ENCODE measurements at places on chromosomes 1 and 21.

DNA sequence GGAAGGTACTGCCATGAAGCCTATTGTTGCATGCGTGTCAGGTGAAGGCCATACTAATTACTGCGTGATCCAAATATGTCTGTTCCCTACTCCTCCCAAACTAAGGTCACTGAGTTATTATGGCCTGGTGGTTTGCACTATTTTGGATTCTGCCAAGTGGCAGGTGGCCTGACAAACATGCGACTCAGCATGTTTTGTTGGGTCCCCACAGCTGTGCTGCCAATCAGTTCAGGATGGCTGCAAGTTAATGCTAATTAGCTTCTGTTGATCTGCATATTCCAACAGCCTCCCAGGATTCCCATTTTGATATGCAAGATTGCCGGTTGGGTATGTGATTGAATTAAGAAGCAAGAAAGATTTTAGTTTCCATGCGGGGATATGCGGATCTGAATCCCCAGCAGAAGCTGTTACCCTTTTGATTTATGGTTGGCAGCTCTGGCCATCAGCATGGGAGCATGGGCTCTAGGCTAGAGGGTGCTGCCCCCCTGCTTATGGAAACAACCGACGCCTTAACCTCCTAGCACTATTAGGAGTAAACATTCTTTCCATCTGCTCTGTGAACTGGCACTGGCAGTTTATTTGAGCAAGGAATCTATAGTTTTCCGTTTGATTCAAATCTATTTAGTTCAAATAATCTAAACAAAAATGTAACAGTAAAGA lies 429.8 kb upstream of the C1orf87 start:
- DNase-seq = no peak

DNA sequence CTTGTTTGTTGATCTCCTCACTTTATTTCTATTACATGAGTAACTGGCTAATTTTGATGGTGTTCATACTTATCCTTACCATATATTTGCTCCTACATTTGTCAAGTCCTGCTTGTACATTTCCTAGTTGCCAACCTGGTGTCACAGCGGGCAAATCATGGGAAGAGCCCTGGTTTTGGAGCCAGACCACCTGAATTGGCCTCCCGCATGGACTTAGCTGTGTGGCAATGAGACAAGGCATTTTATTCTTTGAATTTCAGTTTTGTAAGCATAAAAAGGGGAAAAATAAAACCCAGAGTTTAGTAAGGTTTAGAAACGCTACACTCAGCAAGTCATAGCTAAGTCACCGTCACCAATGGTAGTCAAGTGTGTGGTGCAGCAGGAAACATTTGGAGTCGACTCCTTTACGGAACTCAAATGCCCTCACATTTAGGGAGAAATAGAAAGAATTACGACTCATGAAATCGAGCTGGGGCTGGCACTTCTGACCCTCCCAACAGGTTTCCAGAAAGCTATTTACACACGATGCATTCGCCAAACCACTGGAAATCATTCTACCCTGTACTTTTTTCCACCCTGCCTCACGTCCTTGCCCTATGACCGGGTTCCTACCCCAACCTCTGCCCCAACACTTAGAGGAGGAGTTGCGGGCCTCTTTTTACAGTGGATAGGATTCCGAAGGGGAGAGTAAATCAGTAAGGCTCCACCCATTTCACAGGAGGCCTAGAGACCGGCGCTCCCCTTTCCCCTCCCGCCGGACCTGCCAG lies 492 bp upstream of the PGM1 start:
- peak; percentile 19 for DNase-seq

DNA sequence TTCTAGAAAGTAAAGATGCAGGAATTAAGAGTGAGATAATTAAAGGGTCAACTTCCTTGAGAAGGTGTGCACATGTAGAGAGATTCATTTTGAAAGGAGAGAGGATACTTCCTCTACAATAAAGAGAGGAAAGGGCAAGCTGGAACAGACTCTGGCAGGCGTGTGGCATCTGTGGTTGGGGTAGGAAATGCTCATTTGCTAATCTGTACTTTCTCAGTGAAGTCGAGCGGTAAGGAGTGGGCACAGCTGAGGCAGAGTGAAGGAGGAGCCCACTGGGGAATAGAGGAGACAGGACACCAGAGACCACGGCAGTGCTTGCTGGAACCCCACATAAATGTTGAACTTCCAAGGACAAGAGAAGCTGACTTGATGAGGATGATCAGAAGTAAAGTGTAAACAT lies 49.1 kb downstream of the PCSK9 start:
- DNase-seq = no peak

- DNase-seq = no peak
Observed at GRCh38 chr1:55468142-55468795, 253.1 kb upstream of the USP24 start.

- DNase-seq = no peak
Observed at GRCh38 chr1:33074193-33074945, 6.6 kb upstream of the AZIN2 start.

DNA sequence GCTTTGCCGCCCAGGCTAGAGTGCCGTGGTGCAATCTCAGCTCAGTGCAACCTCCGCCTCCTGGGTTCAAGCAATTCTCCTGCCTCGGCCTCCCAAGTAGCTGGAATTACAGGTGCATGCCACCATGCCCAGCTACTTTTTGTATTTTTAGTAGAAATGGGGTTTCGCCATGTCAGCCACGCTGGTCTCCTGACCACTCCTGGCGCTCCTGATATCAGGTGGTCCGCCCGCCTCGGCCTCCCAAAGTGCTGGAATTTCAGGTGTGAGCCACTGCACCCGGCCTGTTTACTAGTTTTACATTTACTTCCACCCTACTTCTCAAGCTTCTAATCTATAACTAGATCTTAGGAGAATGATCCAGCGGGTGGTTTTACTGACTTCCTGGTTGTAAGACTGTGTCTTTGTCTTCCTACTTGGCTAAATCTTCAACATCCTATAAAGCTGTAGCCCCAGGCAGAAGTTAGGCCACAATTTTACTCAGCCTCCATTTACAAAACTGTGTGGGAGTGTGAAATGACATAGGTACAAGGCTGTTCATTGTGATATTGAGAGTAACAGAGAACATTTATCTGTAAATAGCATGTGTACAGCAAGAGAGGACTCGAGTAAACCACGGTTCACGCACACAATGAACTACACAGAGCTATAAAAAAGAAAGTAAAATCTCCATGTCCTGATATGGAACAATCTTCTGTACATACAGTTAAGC lies 9.6 kb upstream of the POU2F1 start:
- no peak for DNase-seq

DNA sequence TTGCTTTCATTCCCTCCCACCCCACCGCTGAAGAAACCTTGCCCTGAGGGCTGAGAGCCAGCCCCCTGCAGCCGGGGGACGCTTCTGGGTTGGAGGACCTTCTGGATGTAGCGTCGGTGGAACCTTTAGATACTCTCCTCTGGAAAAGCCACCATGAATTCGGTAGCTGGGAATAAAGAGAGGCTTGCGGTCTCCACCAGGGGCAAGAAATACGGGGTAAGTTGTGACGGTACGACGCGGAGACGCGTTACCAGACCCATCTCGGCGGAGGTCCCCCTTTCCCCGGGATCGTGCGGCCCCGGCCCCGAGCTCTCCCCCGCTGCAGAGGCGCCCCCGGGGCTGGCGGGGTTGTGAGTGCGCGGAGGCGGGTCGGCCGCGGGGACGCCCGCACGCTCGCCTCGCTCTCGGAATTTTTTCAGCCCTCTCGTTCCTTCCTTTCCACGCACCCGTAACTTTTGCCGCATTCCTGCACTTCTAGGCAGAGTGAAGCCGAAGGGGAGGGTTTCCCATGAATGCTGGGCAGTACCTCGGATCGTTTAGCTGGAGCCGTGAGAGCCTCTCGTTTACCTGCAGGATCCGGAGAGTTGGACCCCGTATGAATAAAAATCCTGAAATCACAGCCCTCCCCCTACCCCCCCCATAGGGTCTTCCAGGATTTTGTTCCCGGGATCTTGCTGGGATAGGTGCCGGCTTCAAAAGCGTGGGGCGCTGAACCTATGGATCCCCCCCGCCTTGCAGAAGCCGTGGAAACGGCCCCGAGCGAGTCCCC lies 671 bp downstream of the KIF26B start:
- DNase-seq = no peak

DNA sequence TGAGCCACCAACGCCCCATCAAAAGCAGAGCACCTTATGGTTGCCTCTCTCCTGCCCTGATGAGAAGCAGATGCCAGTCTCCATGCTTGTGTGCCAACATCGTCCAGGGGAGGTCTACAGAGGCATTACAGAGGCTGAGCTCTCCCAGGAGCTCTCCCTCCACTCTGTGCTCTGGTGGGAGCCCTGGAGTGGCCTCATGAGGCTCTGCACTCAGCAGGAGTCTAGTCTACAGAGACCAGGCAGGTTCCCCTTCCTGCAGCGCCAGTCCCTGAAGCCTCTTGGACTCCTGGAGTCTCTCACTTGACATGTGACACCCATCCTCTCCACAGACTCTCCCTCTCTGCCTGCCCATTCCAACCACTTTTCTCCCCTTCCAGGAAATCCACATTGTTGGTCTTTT lies 3.4 kb downstream of the DCST1 start:
- no peak for DNase-seq

GRCh38 chr1:236663934-236664333 lies 22.4 kb upstream of the ACTN2 start:
- no peak for DNase-seq

- DNase-seq = peak; percentile 9
Observed at GRCh38 chr1:227729881-227730629, 5.0 kb downstream of the JMJD4 start.

DNA sequence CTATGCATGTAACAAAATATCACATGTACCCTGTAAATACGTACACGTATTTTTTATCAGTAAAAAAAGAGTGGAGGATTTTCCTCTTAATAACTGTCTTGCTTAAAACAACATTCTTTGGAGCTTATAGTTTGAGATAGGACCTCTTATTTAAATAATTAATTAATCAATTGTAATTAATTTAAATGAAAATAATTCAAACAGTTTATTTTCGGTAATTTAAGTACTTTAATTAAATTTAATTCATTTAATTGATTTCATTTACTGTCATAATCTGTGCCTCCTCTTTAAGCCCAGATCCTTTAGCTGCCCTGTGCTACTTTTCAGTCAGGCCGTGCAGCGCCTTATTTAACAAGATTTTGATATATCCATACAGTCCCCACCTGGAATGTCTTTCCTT lies 427.0 kb downstream of the HLX start:
- DNase-seq = no peak

- no peak for DNase-seq
Observed at GRCh38 chr21:38992737-38993136, 187.0 kb downstream of the ETS2 start.

DNA sequence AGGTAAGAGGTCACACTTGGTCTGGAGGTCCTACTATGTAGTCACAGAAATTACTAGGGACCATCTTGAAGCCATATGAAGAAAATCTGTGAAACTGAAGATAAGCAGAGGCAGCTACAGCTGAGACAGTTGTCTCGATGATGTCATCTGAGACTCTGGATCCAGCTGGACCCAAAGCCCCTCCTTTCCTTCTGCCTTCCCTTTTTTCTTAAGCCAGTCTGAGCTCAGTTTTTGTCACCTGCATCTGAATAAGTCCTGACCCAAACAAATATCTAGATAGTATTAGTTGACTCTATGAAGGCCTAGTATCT lies 143.3 kb downstream of the ETS2 start:
- DNase-seq = no peak

- no peak for DNase-seq
Observed at GRCh38 chr1:55694310-55694801, 479.2 kb upstream of the USP24 start.

DNA sequence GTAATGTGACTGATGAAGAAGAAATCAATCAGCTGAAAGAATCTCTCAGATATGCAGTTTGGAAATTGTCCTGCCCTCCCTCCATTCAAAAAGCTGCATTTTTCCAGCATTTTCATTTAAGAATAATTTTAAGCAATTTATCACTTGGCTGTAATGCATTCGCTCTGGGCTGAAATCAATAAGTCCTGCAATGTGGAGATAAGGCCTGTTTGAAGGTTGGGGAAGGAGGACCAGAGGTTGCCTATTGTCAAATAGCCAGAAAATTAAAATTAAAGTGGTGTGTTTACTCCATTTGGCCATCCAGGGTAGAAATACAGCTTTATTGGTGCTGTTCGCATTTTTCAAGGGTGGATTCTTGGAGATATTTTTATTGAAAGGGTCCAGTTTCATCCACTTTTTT lies 187.6 kb upstream of the NFIA start:
- DNase-seq = no peak

DNA sequence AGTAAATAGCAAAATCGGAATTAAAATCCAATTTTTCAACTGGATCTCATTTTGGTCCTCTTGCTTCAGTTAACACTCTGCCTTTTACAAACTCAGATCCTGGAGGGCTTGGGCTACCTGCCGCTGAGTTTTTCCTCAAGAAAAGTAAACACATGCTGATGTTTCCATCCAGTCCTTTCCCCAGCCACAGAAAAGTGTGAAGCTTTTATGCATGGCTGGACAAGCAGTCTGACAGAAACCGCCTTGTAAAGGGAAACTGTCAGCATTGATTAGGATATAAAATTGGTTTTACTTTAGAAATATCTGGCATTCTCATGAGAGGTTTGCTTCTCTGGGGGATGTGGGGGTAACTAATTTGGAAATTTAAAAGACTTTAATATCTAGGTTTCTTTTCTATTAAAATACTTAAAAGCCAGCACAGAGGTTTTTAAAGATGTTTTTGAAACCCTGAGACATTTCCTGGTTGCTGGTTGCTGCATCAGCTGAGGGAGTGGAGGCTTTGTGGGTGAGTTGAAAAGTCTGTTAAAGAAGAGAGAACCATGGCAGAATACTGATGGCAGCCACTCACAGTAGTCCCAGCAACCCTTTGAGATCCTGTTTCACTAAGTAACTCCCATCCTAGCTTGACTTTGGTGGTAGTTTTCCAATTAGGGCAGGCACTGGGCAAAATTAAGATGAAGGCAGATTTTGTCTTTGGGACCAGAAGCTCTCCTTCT lies 238.3 kb downstream of the PAPPA2 start:
- DNase-seq = no peak

DNA sequence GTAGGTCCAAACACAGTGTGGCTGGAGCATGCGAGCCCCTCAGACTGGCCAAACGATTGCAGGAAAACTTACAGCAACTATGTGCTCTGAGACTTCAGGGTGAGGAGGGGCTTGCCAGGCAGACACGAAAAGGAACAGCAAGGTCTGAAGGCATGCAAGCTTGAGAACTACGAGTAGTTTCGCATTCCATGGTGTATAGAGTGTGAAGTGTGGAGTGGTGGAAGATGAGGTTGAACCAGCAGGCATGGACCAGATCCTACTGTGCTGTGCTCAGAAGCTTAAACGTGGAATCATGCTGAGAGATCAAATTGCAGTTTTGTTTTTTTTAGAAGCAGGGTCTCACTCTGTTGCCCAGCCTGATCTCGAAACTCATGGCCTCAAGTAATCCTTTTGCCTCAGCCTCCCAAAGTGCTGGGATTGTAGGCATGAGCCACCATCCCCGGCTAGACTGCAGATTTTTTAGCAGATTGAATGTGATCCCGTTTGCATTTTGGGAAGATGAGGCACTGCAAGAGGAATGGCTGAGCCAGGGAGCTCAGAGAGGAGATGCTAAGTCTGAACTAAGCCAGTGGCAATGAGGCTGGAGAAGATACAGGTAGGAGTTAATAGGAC lies 5.1 kb upstream of the TFAP2E start:
- no peak for DNase-seq

- DNase-seq = no peak
Observed at GRCh38 chr1:89081005-89081404, 16.0 kb upstream of the GBP1 start.
